ENCODE measurements at places on chromosomes 12 and 14. TPM values are rescaled to one million over a fixed set of nuclear protein-coding genes. Genes with fewer than 3 reads are reported as not detected.

DNA sequence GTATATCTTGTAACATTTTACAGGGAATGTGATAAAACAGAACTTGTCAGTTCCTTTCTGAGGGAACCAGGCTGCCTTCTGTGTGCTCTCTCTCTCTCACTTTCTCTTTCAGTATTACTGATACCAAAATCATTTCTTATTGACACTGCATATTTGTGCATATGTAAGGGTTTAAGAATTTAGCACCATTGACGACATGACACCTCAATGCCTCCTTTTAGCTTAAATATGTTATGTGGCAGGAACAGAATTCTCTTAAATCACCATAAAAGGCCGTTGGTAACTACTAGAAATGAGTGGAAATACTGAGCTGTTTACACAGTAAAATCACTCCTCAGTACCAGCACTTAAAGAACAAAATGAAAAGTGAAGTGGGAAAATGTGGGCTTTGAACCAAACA lies 457.7 kb upstream of the SYT1 start:
- no peaks in the 10 kb centered on the region for H3K27me3 ChIP-seq
- DNase-seq: no peak
- H3K36me3 ChIP-seq: no peaks in the 10 kb centered on the region
- no peak overlapping the region for H3K4me3 ChIP-seq

- no peak overlapping the region for H3K27ac ChIP-seq
- no peak overlapping the region for H3K4me3 ChIP-seq
- H3K27me3 ChIP-seq: peaks cover 18% of the 10 kb centered on the region
- no peak for DNase-seq
- no peaks in the 10 kb centered on the region for H3K4me1 ChIP-seq
Measured at GRCh38 chr14:20714593-20715250, 26.2 kb downstream of the ANG start.

Gene CD27
- 82.1 TPM for total RNA-seq

DNA sequence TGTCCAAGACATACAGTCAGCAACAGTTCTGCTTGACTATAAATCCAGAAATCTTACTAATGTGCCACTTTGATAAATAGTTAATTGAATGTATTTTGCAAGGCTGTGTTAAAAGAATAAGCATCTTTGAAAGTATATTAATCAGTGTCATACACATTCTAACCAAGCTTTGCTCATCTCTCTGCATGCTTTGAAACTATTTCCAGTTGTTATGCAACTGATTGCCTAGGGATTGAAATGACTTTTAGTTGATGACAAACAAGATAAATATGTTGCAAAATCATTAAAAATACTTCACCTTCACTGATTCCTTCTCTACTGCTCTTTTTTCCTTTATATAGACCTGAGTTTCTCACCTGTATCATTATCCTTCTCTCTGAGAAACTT lies 91.3 kb downstream of the AEBP2 start:
- H3K27ac ChIP-seq: no peak overlapping the region
- H3K27me3 ChIP-seq: no peaks in the 10 kb centered on the region
- H3K36me3 ChIP-seq: peaks cover 9% of the 10 kb centered on the region
- peaks cover 28% of the 10 kb centered on the region for H3K4me1 ChIP-seq
- no peak overlapping the region for H3K4me3 ChIP-seq
- DNase-seq: no peak

DNA sequence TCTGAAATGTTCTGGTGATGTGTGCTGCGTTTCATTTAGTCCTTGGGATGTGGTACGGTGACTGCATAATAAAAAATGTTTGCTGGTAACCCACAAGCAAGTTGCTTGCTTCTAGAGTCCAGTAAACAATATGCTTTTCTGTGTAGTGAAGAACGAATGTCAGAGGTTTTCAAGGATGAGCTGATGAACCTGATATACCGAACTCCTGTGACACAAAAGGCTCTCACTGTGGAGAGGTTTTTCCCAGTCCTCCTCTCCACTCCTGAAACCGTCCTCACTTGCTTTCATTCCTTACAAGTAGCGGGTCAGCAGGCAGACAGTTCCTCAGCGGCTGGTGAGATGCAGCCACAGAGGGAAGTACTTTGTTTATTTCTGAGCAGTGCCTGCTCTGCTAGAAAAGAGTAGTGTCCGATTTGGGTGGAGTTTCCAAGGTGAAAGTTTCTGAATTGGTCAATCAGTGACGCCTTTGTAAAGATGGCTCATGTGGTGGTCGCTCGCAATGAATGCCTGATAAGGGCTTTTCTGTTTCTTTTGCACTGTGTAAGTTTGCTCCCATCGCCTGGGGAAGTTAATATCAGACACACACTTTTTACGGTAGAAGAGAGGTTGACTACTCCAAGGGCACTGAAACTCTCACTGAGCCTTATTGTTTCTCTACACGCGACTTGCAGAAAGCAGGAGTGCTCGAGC lies 3.0 kb downstream of the ETV6 start:
- peaks cover 3% of the 10 kb centered on the region for H3K27me3 ChIP-seq
- peak overlapping the region; percentile 99 for H3K27ac ChIP-seq
- H3K4me1 ChIP-seq: peaks cover 57% of the 10 kb centered on the region
- no peak for DNase-seq

Gene PLEKHH1
- total RNA-seq: 2.4 TPM

- H3K4me3 ChIP-seq: peak overlapping the region; percentile 84
- H3K27ac ChIP-seq: peak overlapping the region; percentile 75
- peaks cover 17% of the 10 kb centered on the region for H3K36me3 ChIP-seq
- DNase-seq: no peak
- H3K27me3 ChIP-seq: peaks cover 19% of the 10 kb centered on the region
Measured at GRCh38 chr12:27779416-27779919, 565 bp upstream of the KLHL42 start.

GRCh38 chr12:87801860-87802720 lies 227.1 kb downstream of the C12orf50 start:
- H3K27me3 ChIP-seq: no peaks in the 10 kb centered on the region
- H3K27ac ChIP-seq: no peak overlapping the region
- H3K4me3 ChIP-seq: no peak overlapping the region
- H3K36me3 ChIP-seq: no peaks in the 10 kb centered on the region
- no peak for DNase-seq

DNA sequence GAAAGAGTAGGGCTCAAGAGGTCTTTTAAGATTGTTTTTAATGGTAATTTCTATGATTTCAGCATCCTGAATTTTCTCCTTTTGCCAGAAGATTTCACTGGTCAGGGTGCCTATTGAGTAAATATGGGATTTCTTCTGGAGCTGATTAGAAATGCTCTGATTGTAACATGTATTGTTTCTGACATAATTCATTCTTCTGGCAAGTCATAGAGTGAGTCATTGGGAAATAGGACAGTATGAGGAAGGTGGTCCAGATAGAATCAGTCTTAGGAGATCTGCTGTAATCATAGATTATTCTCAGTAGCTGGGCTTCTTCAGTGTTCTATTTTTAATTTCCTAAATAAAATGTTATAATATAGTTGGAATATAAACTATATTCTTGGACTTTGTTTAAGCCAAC lies 182.0 kb upstream of the NAV3 start:
- H3K27ac ChIP-seq: no peak overlapping the region
- no peaks in the 10 kb centered on the region for H3K4me1 ChIP-seq
- no peak overlapping the region for H3K4me3 ChIP-seq
- H3K27me3 ChIP-seq: no peaks in the 10 kb centered on the region

DNA sequence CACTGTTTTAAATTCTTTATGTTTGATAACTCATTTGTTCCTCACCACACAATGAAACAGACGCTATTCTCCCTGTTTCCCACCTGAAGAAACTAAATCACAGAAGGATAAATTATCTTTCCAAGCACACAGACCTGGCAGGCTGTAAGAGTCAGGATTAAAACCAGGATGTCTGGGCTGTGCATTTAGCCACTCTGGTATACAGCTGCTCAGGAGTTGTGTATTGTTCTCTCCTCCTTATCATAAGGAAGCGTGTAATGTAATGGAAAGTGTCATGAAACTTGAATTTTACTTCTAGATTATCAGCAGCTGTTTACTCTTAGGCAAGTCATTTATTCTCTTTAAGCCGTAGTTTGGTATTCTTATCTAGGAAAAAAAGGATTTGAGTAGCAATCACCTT lies 154.8 kb upstream of the LRIG3 start:
- no peak overlapping the region for H3K27ac ChIP-seq
- no peak for DNase-seq
- H3K27me3 ChIP-seq: no peaks in the 10 kb centered on the region
- H3K36me3 ChIP-seq: no peaks in the 10 kb centered on the region

Gene ATG14
- total RNA-seq: 6.2 TPM

DNA sequence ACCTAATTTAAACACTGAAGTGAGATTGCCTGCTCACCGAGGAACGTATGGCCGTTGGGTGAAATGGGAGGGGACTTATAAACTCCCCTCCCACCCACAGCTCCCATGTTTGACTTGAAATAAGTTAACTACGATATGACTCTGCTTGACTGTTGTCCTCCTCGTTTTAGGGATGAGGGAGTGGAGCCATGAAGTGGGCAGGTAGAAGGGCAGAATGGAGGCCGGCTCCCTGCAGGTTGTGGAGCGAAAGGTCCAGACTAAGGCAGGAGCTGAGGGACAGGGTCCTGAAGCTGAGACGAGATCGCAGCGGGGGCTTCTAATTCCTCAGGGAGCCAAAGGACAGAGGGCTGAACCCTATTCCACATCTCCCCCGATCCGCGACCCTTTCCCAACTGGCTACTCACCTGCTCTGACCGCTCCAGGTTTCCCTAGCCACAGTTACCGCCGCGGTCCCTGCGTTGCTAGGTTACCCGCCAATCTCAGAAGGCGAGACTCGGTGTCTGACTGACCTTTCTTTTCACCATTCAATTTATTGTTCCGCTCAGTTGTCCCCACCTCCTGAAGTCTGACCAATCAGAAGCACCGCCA lies 577 bp upstream of the TPCN1 start:
- peak overlapping the region; percentile 92 for H3K27ac ChIP-seq
- no peaks in the 10 kb centered on the region for H3K36me3 ChIP-seq
- peaks cover 1% of the 10 kb centered on the region for H3K27me3 ChIP-seq
- H3K4me3 ChIP-seq: peak overlapping the region; percentile 91

Gene TAS2R7
- total RNA-seq: not detected

All from activated T-helper 1 cell treated with anti-CD3 and anti-CD28 coated beads, Interleukin-12 subunit alpha, Interleukin-12 subunit beta, Interleukin-2, Interleukin-4 antibody, amounts not matched to agents 30 ng/mL and 10 ng/mL and 1 ng/mL, durations not matched to agents 14 hours and 24 hours and 36 hours (primary cell).